Small intestine (tissue), 16 donors: ENCODE measurements at places on chromosomes 4 and X. TPM values are rescaled to one million over a fixed set of nuclear protein-coding genes. Genes with fewer than 3 reads are reported as not detected.

GRCh38 chr4:101169044-101170014 is 178.0 kb downstream of the PPP3CA start:
- H3K27ac ChIP-seq = no peak overlapping the region
- H3K27me3 ChIP-seq = no peaks in the 10 kb centered on the region
- peaks cover 6% of the 10 kb centered on the region for H3K4me1 ChIP-seq
- no peak overlapping the region for H3K4me3 ChIP-seq

DNA sequence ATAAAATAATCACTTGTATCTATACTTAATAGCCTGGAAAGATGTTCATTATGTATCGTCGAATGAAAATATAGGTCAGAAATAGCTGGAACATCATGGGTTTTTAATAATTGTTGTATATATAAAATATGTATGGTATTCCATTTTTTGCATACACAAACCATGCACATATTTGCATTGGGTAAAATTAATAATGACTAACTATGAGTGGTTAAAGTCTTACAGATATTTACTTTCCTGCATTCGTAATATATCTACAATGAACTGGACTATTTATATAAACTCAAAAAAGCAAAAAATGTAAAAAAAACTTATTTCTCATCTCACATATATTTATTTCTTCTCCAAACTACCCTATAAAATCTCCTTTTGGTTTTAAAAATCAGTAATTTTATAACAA is 46.0 kb downstream of the CYLC1 start:
- H3K27ac ChIP-seq = no peak overlapping the region
- DNase-seq = no peak

DNA sequence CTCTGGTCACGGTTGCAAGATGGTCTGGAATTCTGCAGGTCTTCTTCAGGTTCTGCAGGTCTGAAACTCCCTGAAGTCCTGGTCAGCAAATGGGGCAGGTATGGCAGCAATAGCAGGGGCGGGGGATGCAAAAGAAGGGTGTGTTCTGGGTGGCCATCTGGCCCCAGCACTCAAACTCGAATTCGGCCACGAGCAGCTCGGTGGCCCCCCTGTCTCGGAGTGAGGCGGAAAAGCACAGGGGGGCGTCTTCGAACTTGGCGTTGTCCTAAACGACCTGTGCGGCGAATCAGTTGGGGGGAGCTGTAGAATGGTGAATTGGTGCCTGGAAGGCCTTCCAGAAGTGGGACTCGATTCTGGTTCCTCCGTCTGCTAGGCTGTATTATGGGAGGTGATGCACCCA is 2.1 kb downstream of the RTL5 start:
- H3K4me1 ChIP-seq = peaks cover 3% of the 10 kb centered on the region
- H3K36me3 ChIP-seq = no peaks in the 10 kb centered on the region
- no peak overlapping the region for H3K27ac ChIP-seq
- no peak overlapping the region for H3K4me3 ChIP-seq

DNA sequence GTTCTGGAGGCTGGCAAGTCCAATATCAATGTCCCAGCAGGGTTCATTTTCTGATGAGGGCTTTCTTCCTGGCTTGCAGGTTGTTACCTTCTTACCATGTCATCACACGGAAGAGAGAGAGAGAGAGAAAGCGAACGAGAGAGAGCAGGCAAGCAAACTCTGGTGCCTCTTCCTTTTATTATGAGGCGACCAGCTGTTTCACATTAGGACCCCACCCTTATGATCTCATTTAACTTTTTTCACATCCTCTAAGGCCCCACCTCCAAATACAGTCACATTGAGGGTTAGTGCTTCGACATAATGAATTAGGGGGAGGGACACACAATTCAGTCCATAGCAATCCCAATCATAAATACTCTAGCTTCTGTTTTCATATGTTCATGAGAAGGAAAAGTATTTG is 10.6 kb upstream of the GPR174 start:
- DNase-seq = no peak
- no peaks in the 10 kb centered on the region for H3K4me1 ChIP-seq
- no peaks in the 10 kb centered on the region for H3K36me3 ChIP-seq
- H3K4me3 ChIP-seq = no peak overlapping the region
- no peaks in the 10 kb centered on the region for H3K27me3 ChIP-seq

DNA sequence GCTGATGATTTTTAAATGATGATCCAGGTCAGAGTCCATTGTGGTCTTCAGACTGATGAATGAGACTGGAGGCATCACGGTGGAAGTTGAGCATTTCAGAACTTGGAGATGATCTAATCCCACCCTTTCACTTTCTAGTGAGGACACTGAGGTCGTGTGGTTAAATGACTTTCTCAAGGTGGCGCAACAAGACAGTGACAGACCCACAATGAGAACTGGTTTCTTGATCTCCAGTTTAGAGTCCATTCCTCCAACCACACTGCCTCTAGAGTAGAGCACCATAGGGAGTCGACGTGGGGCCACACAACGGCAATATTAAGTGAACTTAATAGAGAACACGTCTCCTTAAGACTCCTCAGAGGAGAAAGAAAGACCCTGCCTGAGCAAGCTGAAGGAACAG is 381.0 kb downstream of the UNC5C start:
- H3K27me3 ChIP-seq = no peaks in the 10 kb centered on the region
- H3K27ac ChIP-seq = no peak overlapping the region
- no peak for DNase-seq

ZAR1 gene
- not detected for polyA plus RNA-seq
